Pancreas (tissue), 10 donors: ENCODE measurements at places on chromosomes 16 and 17. TPM values are rescaled to one million over a fixed set of nuclear protein-coding genes. Genes with fewer than 3 reads are reported as not detected.

OTOP3 gene
- 0.43 TPM for total RNA-seq

DNA sequence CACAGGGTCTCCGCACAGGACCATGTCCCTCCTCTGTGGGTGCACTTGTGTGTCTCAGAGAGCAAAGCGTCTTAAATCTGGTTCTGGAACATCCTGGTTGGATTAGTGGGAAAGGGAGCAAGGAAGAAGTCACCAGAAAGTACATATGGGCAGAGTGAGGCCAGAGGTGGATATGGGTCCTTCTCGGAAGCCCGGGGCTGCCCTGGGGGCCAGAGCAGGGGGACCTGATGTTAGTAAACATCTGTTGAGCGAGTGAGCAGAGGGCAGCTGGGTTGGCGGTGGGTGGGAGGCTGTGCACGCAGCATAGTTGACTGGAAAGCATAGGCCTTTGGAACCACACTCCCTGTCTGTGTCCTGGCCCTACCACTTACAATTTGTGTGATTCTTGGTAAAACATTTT lies 22.7 kb downstream of the UNC13D start:
- peak overlapping the region; percentile 58 for H3K27ac ChIP-seq
- H3K4me3 ChIP-seq, result no peak overlapping the region
- peaks cover 49% of the 10 kb centered on the region for H3K36me3 ChIP-seq
- H3K27me3 ChIP-seq, result no peaks in the 10 kb centered on the region
- no peak for DNase-seq

- H3K4me1 ChIP-seq, result no peaks in the 10 kb centered on the region
- no peaks in the 10 kb centered on the region for H3K36me3 ChIP-seq
- H3K27ac ChIP-seq, result no peak overlapping the region
- no peak overlapping the region for H3K4me3 ChIP-seq
- no peaks in the 10 kb centered on the region for H3K27me3 ChIP-seq
Observed at GRCh38 chr16:54460263-54460860, 173.8 kb upstream of the IRX3 start.

C16orf86 gene
- 2.0 TPM for total RNA-seq

TPPP3 gene
- 4.5 TPM for total RNA-seq

FOXN1 gene
- total RNA-seq, result not detected

DNA sequence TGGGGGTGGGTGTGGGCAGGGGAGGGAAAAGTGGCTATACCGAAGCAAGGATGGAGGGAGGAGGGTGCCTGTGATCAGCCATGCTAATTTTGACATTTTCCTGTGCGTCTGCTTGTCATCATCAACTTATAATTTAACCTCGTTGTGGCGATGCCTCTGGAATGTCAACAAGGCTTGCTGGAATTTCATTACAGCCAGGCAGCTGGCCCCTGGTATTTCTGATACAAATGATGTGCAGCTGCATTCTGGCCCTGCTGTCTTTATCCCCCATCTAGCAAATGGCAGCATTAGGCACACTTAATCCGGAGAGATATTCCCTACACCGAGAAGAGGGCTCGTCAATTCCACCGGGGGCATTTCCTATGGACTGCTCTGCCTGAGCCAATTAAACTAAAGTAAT lies 278.3 kb upstream of the CCL2 start:
- no peaks in the 10 kb centered on the region for H3K36me3 ChIP-seq
- no peaks in the 10 kb centered on the region for H3K27me3 ChIP-seq
- no peak overlapping the region for H3K4me3 ChIP-seq

- no peak overlapping the region for H3K27ac ChIP-seq
- H3K4me1 ChIP-seq, result no peaks in the 10 kb centered on the region
- peaks cover 93% of the 10 kb centered on the region for H3K36me3 ChIP-seq
Observed at GRCh38 chr17:2695961-2696760, 15.4 kb downstream of the CLUH start.

- no peak for DNase-seq
- no peaks in the 10 kb centered on the region for H3K27me3 ChIP-seq
- no peaks in the 10 kb centered on the region for H3K4me1 ChIP-seq
Observed at GRCh38 chr16:58148526-58148925, 19.3 kb upstream of the CFAP20 start.

TP53TG3F gene
- not detected for total RNA-seq

- no peak for DNase-seq
- H3K36me3 ChIP-seq, result no peaks in the 10 kb centered on the region
- H3K27me3 ChIP-seq, result no peaks in the 10 kb centered on the region
- no peak overlapping the region for H3K27ac ChIP-seq
- H3K4me1 ChIP-seq, result peaks cover 33% of the 10 kb centered on the region
Observed at GRCh38 chr17:46135126-46135812, 58.0 kb downstream of the KANSL1 start.

DNA sequence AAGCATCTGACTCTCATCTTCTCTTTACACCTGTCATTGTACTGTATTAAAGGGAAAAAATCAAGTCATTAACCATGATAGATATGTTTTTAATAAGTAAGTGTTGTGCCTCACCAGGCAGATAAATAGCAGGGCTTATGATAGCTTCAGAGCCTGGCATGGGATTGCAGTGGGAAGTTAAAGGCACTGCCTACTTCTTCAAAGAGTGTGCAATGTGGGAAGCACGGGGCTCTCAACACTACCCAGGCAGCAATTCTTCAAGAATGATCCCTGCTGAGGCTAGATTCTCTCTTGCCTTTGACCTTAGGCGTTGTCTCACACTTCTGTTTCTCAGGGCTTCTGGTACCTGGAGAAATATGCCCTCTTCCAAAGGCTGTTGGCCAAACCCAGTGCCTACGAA lies 297.3 kb downstream of the MAF start:
- no peaks in the 10 kb centered on the region for H3K36me3 ChIP-seq
- no peaks in the 10 kb centered on the region for H3K4me1 ChIP-seq
- H3K4me3 ChIP-seq, result no peak overlapping the region
